ENCODE measurements at places on chromosomes 12 and 14.

DNA sequence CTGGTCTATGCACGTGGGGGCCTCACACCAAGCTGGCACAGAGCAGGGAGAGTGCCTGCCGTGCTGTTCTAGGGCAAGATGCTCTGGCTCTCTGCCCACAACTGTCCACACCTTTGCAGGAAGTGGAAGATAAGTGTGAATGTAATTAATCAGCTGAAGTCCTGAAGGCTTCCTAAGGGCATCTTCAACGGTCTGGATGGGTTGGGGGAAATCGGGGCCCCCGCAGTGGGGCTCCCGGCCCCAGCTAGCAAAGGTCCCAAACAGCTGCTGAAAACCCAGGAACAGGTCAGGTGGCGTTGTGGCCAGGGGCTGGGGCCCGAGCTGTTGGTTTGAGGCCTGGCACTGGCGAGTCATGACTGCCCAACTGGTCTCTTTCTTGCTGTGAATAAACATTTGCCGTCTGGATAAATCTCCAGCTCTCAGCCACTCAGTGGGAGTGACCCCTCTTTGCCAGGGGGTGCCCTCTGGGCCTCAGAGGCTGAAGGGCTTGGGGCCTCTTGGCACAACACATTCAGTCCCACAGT lies 6.7 kb upstream of the SLC25A29 start:
- no peak for DNase-seq

GRCh38 chr12:50477241-50477832 lies 27.4 kb upstream of the DIP2B start:
- no peak for DNase-seq

DNA sequence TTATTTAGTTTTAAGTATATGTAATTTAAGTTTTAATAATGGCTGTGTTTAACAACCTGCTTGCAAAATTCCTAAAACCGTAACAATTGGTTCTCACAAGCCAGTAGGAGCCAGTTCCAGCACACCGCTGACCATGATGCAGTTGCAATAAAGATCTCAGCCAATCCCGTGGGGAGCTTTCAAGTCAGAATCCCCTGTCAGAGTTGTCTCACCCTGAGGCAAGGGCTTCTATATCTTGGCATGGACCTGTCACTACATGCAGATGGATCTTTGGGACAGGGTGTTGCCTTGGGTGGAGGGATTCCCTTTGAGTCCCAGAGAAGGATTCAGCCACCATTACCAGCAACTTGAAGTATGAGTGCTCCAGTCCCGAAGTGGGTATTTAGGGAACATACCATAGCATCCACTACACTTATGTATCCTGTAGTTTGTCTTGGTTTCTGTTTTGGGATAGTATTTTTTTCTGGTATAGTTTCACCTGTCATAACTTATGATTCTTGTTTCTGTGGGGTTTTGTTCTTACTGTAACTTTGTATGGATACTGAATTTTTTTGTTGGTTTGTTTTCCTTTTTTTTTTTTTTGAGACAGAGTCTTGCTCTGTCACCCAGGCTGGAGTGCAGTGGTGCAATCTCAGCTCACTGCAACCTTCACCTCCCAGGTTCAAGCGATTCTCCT lies 30.1 kb upstream of the LIMA1 start:
- no peak for DNase-seq

DNA sequence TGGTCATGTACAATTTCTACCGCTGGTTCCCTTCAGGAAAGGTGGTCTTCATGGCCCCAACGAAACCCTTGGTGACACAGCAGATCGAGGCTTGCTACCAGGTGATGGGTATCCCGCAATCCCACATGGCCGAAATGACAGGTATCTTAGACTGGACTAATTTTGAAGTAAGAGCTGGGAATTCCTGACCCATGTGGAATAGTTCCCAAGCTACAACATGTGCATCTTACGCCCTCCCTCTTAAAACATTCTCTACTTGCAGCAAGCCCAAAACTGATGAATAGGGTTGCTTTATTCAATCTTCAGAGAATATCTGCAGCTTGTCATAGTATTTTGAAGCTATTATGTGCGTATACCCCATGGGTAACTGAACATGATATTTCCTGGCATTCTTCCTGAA lies 669 bp downstream of the FANCM start:
- no peak for DNase-seq

DNA sequence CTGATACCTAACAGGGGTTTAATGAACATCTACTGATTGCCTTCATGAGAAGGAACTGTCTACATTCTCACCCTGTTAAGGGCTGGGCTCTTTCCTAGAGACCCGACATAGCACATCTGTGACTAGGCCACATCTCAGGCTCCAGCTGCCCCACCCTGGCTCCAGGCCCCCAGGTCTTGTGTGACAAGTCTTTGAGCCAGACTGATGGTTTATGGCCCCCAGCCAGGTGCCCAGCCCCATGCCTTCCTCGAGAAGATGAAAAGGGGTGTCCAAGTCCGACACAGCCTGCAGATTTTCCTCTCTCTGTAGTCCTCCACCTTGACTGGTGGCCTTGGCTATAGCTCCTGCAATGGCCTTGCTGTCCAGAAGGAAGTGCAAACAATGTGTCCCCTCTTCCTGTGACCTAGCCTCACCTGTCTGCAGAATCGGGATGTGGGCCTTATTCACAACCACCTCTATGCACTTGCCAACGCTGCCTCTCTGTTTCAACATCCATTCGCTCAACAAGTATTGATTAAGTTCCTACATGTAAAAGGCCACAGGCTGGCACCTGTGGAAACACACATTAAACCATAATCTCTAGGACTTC lies 4.2 kb downstream of the ACTN1 start:
- DNase-seq, result no peak

DNA sequence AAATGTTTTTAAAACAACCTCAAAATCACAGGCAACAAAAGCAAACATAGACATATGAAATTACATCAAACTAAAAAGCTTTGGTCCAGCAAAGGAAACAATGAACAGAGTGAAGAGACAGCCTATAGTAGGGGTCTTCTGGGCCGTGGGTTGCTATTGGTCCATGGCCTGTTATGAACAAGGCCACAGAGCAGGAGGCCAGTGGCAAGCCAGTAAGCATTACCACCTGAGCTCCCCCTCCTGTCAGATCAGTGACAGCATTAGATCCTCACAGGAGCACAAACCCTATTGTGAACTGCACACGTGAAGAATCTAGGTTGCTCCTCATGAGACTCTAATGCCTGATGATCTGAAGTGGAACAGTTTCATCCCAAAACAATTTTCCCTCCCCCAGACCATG lies 174.0 kb downstream of the DIO2 start:
- DNase-seq, result no peak

Measured in cerebellar nuclear complex (tissue), 1 donor.